Heart left ventricle (tissue), 16 donors: ENCODE measurements at places on chromosomes 12 and 14. TPM values are rescaled to one million over a fixed set of nuclear protein-coding genes. Genes with fewer than 3 reads are reported as not detected.

DNA sequence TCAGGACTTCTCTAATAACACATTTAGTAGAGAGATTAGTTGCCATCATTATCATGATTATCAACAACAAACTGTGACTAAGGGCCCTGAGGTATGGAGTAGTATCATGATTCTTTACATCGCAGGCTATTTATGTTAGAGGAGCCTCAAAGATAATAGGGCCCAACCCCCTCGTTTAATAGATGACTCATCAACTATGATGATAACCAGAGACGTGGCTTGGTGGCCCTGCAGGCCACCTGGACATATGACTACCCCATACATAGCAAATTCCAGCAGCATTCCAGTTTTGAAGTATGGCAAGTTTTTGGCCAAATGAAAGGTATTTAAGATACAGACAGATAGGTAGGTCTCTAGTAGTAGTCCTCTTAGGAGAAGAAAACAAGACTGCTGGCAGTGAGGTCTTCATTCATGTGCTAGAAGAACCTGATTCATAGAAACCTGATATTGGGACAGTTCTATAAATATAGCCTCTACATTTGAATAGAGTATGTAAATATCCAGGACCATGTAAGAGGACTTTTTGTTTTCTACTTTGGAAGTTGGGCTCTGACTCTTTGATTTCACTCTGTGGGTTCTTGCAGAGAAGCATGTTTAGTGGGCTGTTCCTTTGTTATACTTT is 5.6 kb downstream of the RIC8B start:
- no peak for DNase-seq

DNA sequence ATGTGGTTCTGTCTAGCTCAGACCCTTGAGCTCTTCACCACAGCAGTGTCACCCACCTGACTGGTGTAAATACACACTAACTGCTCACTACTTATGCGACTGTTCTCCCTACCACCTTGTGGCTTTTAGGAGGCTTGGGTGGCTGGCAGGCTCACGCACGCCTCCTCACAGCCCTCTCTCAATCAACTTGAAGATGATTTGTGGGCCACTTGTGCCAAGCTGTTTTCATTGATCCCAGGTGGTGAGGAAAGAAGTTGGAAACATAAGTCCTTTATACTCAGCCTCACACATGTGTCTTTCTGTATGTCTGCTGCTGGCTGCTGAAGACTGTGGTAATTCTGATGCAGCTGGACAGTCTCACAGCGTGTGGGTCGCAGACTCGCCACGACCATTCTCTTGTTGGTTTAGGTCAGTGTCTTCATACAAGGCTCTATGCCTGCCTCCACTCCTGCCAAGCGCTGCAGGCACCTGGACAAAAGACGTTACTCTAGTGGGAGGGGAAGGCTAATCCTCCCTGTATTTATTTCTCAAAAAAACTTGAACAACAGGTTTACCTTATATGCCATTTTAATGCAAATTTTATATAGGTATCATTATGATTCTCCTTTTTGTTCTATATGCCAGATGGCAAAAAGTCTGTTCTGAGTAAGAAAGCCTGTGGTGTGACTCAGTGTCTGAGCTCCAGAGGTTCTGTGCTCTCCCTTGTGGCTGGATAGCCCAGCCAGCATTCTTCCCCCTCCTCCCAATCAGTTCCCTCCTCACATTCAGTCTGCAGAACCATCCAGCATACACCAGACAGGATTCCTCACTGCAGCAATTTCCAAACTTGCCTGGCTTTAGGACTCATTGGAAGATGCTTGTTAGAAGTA is 115.6 kb downstream of the DIP2B start:
- no peak for DNase-seq

The KRT82 gene
- not detected for total RNA-seq

The NPAS3 gene
- 2.4 TPM for total RNA-seq
